ENCODE measurements at places on chromosomes 5 and 9.

DNA sequence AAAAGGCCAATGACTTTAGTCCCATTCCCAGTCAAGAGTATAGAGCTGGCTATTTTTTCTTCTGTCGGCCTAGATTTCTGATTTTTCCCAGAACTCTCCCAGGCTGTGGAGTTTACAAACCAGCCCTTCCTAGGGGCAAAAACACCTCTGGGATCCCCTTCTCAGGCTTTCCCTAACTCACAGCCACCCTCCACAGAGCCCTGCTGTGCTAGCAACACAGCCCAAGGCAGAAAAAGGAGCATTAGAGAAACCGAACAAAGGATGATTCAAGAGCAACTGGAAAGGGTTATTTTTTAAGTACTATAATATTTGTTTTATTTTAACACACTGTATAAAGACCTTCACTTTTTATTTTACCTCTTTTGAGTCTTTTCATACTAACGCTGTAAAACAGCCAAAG lies 234.8 kb downstream of the GLIS3 start:
- DNase-seq, result no peak

DNA sequence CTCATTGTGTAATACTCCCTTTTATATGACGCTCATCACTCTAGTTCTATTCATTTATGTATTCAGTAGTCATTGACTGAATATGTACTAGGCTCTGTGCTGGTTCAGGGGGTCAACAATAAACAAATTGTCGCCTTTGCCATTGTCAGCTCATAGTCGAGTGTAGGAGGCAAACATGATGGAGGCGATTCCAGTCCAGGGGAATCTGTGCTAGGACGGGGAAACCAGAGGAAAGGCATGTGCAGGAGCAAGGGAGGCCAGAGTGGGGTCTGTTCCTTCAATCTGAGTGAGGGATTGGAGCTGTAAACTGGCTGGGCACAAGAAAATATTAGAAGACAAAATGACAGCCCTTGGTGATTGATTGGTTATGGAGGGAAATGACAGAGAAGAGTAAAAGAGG lies 83.9 kb downstream of the ANGPTL2 start:
- DNase-seq, result no peak

GRCh38 chr5:39021413-39021812 lies 52.8 kb downstream of the RICTOR start:
- DNase-seq, result no peak

GRCh38 chr5:81292130-81292529 lies 9.3 kb upstream of the ZCCHC9 start:
- no peak for DNase-seq

- DNase-seq, result no peak
These were observed 5.9 kb downstream of the PCDHB6 start for GRCh38 chr5:141155540-141156374.

DNA sequence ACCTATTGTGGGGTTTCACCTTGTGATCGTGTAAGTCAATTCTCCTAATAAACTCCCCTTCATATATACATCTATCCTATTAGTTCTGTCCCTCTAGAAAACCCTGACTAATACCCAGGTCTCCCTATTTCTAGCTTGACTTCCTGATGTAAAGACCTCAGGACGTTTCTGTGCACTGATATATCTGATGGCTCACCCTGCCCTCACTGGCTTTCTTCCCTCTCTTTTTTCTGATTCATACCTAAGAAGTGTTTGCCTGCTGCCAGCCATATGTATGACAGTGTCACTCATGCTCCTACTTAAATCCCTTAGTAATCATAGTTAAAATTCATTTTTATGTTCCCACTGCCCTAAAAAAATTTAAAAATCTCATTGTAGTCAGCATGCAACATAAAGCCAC lies 124.8 kb upstream of the CCNG1 start:
- no peak for DNase-seq

All from BE2C (cell line).